ENCODE measurements at places on chromosomes 1 and 21.

- no peak for DNase-seq
Measured at GRCh38 chr1:11842154-11843041, 5.2 kb downstream of the NPPA start.

DNA sequence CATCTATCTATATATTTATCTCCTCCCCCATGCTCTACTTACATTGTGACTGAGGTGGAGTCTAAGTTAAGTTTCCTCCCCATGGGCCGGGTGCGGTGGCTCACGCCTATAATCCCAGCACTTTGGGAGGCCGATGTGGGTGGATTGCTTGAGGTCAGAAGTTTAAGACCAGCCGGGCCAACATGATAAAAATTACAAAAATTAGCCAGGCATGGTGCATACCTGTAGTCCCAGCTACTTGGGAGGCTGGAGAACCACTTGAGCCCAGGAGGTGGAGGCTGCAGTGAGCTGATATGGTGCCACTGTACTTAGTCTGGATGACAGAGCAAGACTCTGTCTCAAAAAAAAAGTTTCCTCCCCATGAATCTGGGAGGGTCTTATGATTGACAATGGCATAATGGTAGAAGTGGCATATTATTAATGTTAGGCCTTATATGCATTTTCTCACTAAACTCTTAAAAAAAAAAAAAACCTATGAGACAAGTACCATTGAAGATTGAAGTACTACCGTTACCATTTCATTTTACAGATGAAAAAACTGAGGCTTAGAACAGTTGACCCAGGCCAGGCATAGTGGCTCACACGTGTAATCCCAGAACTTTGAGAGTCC, 11.2 kb downstream of the F11R start:
- DNase-seq, result no peak

- no peak for DNase-seq
Measured at GRCh38 chr21:35768187-35768586, 292.1 kb downstream of the SETD4 start.

DNA sequence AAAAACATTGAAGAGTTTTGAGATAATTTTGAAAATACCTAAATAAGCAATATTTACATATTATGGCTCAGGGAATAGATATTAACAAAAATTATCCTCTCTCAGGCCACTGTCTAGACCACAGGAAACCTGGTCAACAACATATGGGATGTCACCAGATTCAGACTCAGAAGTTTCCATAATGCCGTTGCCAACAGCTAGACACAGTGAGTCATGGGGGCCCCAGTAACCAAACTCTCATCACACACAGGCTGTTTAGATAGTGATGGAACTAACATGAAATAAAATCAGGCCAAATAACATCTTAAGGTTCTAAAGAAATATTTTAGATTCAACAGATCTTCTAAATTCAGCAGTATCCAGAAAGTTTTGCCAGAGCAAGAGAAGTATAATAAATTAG, 681.7 kb upstream of the ADAMTS5 start:
- DNase-seq, result no peak

DNA sequence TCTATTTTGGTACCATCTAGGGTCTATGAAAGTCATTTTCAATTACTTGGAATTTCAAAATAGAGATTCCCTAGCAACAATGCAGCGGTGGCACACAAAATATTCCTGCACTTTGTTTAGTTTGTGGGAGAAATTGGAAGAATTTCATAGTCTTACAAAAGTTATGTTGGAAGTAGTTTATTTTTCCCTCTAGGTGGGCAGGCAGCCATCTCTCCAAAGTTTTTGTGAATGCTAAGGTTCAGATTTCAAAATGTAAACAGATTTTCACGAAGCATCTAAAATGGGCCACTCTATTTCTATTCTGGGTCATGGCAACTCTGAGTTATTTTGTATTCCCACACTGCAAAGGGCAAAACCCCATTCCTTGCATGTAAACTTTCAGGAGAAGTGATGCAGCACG, 8.0 kb downstream of the SMCP start:
- DNase-seq, result no peak

DNA sequence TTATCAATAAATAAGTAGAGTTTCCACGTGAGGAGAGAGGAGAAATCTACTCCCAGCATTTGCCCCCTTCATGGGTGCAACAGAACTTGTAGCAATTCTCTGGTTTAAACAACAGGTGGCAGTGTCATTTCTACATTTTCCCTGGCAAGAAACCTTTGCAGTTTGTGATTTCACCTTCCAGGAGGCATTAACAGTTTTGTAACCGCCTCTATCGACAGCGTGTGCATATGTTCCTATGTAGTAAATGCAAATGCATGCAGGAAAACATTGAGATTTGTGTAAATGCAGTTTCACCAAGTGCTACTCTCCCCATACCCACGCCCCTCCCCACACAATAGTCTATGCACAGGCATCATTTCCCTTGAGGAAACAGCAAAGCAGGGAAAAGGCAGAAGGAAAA, 494.7 kb downstream of the SMYD3 start:
- peak; percentile 41 for DNase-seq

DNA sequence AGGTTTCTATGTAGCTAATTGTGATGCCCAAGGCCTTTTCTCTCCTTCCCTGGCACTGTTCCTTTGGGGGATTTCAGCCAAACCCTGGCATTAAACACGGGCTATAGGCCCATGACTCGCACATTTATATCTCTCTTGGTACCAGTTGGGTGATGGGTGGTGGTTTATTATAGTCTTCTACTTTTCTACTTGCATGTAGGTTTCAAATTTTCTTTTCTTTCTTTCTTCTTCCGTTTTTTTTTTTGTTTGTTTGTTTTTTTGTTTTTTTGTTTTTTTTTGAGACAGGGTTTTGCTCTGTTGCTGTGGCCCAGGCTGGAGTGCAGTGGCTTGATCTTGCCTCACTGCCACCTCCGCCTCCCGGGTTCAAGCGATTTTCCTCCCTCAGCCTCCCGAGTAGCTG, 1.1 kb downstream of the IL10RB start:
- DNase-seq, result no peak

- no peak for DNase-seq
Measured at GRCh38 chr1:229671310-229671709, 45.3 kb downstream of the URB2 start.

DNA sequence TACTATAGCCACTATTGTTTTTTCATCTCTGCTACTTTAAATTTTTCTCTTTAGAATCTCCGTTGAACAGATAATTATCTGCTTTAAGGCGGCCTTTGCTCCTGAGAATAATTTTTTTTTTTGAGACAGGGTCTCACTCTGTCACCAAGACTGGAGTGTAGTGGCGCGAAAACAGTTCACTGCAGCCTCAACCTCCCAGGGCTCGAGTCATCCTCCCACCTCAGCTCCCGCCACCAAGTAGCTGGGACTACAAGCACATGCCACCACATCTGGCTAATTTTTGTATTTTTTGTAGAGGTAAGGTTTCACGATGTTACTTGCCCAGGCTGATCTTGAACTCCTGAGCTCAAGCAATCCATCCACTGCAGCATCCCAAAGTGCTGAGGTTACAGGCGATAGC, 28.6 kb downstream of the TRIT1 start:
- DNase-seq, result no peak

GRCh38 chr1:166865926-166866325, 10.1 kb downstream of the TADA1 start:
- DNase-seq, result no peak

DNA sequence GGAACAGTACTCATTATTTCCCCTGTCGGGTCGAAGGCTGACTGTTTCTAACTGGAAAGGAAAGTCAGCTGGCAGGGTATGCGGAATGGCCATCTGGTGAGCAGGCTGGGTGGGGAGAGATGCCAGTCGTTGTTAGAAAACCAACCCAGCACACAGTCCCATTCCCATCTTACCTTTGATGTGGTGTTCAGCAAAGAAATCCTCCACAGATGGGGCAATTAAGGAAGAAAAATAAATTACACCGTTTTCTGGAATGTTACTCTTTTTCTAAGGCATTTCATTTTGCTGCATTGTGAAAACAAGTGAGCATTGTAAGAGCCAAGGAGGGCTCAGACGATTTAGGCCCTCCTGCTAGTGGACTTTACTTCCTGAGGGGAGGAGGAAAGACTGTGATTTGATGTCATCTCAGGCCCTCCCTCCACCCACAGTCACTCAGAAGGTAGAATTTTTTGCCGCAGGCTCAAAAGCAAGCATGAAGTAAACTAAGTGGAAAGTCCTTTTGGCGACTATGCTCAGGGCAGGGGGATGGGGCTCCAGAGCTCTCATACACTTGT, at the start of gene SLC16A4:
TSS of gene SLC16A4 (minus strand) at position 335 of the 554 bp plus-strand sequence. CDS start 1,703 bp downstream, outside the sequence.
- no peak for DNase-seq

DNA sequence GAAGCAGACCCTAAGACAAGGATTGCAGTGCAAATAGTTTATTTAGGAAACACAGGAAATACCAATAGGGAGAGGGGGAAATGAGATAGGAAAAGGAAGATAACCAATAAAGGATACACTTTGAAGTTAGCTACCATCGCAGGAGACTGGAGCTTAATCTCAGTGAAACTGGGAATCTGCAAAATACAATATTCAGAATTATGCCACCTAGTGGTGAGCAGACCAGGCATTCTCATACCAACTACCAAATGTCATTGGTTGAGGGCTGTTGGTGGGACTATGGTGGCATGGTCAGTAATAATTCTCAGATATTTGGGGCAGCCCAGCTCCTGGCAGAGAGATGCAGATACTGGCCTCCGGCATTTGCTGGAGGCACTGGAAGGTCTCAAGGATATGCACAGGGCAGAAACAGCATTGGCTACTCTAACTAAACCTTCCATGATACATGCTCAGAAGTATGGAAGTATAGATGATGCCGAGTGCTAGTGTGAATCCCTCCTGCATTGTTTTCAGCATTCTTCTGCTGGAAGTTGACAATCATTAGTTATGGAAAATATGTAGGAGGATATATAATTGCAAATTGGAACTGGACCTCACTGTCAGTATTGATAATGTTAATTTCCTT, 11.8 kb upstream of the ZFP69B start:
- peak; percentile 27 for DNase-seq

GRCh38 chr1:103901072-103901471, 151.4 kb downstream of the AMY1C start:
- no peak for DNase-seq

DNA sequence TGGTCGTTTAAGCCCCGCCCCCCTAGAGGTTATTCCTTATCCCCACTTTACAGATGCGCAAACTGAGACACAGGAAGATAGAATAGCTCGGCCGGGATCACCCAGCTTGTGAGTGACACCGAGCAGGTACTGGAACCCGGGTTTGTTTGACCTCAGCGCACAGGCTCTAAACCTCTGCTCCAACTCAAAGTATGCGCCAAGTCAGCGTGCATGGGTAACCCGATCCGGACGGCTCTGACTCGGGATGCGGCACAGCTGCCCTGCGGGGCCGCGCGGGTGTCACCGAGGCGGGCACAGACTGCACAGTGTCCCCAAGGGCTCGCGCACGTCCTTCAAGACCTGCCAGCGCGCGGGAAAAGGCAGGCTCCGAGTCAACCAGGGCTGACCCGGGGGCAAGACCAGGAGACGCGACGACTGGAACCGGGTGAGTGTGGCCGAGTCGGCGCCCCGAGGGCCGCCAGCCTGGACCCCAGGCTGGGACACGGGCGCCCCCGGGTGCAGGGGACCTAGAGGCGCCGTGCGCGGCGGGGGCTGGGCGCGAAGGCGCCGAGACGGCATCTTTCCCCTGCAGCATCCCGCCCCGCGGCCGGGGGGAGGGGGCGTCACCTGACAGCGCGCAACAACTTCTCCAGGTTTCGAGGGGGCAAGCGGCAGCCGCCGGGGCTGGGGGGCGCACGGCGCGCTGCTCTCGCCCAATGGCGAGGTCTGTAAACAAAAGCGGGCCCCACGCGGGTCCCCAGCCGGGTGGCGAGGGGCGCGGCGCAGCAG, 101.9 kb upstream of the SOD1 start:
- peak; percentile 92 for DNase-seq

DNA sequence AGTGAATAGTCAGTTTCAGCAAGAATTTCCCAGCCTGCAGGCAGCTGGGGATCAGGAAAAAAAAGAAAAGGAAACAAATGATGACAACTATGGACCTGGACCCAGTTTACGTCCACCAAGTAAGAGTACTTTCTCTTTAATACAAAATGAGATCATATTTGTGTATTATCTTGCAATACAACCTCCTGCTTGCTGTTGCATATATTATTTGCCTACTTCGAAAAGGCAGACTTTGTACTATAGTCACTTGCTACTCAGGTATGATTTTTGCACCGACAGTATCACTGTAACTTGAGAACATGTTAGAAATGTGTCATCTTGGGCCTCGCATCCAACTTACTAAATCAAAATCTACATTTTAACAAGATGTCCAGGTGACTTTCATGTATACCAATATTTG, 30.4 kb downstream of the PRRC2C start:
- no peak for DNase-seq

DNA sequence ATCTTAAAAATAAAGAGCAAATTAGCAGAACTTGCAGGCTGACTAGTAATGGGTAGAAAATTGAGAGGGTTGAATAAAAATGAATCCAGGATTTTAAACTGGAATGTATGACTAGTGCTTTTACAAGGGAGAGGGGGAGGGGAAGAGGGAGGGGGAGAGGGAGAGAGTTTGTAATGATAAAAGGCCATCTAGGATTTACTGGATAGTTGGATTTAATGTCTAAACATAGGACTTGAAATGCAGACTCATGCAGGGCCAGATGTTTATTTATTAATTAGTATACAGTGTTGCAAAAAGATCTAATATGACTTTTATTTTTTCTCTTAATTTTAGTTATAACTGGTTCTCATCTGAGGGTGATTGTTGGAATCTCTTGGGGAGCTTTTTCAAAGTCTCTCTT, 4.3 kb downstream of the ZNF326 start:
- DNase-seq, result no peak

- no peak for DNase-seq
Measured at GRCh38 chr1:202090994-202091393, 31.7 kb upstream of the GPR37L1 start.

GRCh38 chr1:221381910-221382623, 359.8 kb downstream of the DUSP10 start:
- no peak for DNase-seq

Measured in NCI-H1417 (cell line).